ENCODE measurements at places on chromosomes 4 and X. TPM values are rescaled to one million over a fixed set of nuclear protein-coding genes. Genes with fewer than 3 reads are reported as not detected.
A peak's percentile ranks its signal among the peaks of the same experiment; 100 is the strongest.

Gene P2RY8
- total RNA-seq = 34.5 TPM

Gene TLR3
- total RNA-seq = not detected

Gene USP17L20
- not detected for total RNA-seq

Gene TLR1
- total RNA-seq = 0.67 TPM

Gene TBC1D9
- 0.07 TPM for total RNA-seq

Gene CITED1
- total RNA-seq = not detected

Gene UBE2A
- total RNA-seq = 60.6 TPM

Gene SGMS2
- total RNA-seq = 1.0 TPM

Gene ATP7A
- total RNA-seq = 6.6 TPM

GRCh38 chrX:119072744-119073143 is at the start of gene CT47C1:
TSS of gene CT47C1 (plus strand) at chrX:119072993. CDS start at chrX:119073226, 233 bp downstream.
- H3K4me1 ChIP-seq = no peaks in the 10 kb centered on the region
- H3K36me3 ChIP-seq = no peaks in the 10 kb centered on the region
- no peak within 1 kb of the TSS for H3K4me3 ChIP-seq
- DNase-seq = no peak
- no peak within 1 kb of the TSS for H3K27ac ChIP-seq
- H3K27me3 ChIP-seq = no peaks in the 10 kb centered on the region

GRCh38 chr4:181752516-181752915 is 490.7 kb upstream of the TENM3 start:
- no peak overlapping the region for H3K27ac ChIP-seq
- H3K36me3 ChIP-seq = no peaks in the 10 kb centered on the region
- H3K4me1 ChIP-seq = no peaks in the 10 kb centered on the region
- DNase-seq = no peak
- H3K27me3 ChIP-seq = no peaks in the 10 kb centered on the region

DNA sequence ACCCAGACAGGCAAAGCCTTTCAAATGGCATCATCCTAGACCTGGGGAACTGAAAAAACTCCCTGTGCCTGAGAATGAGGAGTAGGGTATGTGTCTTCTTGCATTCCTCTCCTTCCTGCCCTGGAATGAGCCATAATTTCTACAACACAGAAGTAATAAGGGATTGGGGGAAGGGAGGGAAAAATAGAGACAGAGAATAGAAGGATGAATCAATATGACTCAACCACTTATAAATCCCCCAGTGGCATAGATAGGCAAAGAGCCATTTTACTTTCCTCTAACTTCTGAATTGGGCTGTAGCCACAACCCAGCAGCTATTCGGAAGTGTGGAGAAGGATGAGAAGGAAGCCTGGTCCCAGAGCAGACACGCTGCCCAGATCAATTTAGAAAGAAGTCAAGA is 99.9 kb downstream of the NHS start:
- H3K36me3 ChIP-seq = no peaks in the 10 kb centered on the region
- H3K27me3 ChIP-seq = no peaks in the 10 kb centered on the region
- H3K4me1 ChIP-seq = no peaks in the 10 kb centered on the region
- no peak for DNase-seq
- H3K4me3 ChIP-seq = no peak overlapping the region

- no peak for DNase-seq
- H3K4me1 ChIP-seq = no peaks in the 10 kb centered on the region
- H3K27me3 ChIP-seq = no peaks in the 10 kb centered on the region
- no peaks in the 10 kb centered on the region for H3K36me3 ChIP-seq
- no peak overlapping the region for H3K27ac ChIP-seq
Measured at GRCh38 chr4:34851411-34851810, 1392.9 kb downstream of the ARAP2 start.

DNA sequence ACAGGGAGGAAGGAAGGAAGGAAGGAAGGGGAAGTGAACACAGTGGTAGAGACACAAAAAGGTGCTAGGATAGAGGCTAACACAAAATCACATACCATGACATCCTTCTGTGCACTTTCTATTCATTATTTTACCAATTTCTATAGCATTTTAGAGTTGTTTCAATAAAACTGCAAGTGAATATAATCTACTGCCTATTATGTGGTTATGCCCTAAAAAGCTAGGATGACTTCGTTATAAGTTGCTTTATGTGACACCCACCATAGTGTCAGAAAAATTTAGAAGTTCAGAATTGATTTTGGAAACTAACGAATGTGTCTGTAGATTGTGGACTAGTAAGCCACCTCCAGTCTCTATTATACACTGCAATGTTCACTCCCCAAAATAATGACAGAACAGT is 59.4 kb upstream of the EDNRA start:
- no peak overlapping the region for H3K4me3 ChIP-seq
- H3K36me3 ChIP-seq = no peaks in the 10 kb centered on the region
- no peaks in the 10 kb centered on the region for H3K27me3 ChIP-seq
- DNase-seq = no peak
- no peak overlapping the region for H3K27ac ChIP-seq

GRCh38 chrX:115332832-115333231 is 43.3 kb downstream of the LUZP4 start:
- H3K4me3 ChIP-seq = no peak overlapping the region
- H3K27me3 ChIP-seq = no peaks in the 10 kb centered on the region
- no peaks in the 10 kb centered on the region for H3K4me1 ChIP-seq

- H3K27ac ChIP-seq = no peak overlapping the region
- peaks cover 4% of the 10 kb centered on the region for H3K4me1 ChIP-seq
- H3K4me3 ChIP-seq = no peak overlapping the region
- H3K27me3 ChIP-seq = peaks cover 22% of the 10 kb centered on the region
- no peaks in the 10 kb centered on the region for H3K36me3 ChIP-seq
Measured at GRCh38 chr4:122003335-122003734, 51.5 kb upstream of the TRPC3 start.

GRCh38 chrX:155056877-155057792 is 13.8 kb downstream of the CMC4 start:
- peaks cover 26% of the 10 kb centered on the region for H3K36me3 ChIP-seq
- DNase-seq = peak; percentile 32
- peak overlapping the region; percentile 31 for H3K4me3 ChIP-seq
- H3K27ac ChIP-seq = peak overlapping the region; percentile 42
- peaks cover 25% of the 10 kb centered on the region for H3K4me1 ChIP-seq
- H3K27me3 ChIP-seq = no peaks in the 10 kb centered on the region

GRCh38 chr4:186727977-186728519 is 4.4 kb upstream of the FAT1 start:
- no peaks in the 10 kb centered on the region for H3K4me1 ChIP-seq
- no peak overlapping the region for H3K4me3 ChIP-seq
- H3K27ac ChIP-seq = no peak overlapping the region
- peaks cover 39% of the 10 kb centered on the region for H3K27me3 ChIP-seq

DNA sequence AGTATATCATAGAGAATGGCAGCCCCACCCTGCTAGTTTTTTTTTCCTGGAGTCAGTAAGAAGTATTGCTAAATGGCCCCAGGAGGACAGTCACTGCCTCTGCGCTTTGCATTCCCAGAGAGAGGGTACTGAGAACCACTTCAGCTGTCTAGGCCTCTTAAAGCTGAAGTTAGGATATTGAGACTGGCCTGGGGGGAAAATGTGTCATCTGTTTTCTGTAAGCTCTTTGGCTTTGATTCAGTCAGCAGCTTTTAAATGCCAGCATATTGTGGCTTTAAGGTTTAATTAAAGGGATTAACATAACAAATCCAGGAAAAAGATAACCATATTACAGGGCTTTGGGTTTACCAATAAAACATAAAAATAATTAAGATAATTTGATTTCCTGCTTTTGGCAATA is 852.0 kb downstream of the PCDH18 start:
- H3K27ac ChIP-seq = no peak overlapping the region
- no peak overlapping the region for H3K4me3 ChIP-seq
- no peaks in the 10 kb centered on the region for H3K36me3 ChIP-seq
- no peaks in the 10 kb centered on the region for H3K27me3 ChIP-seq
- no peak for DNase-seq

DNA sequence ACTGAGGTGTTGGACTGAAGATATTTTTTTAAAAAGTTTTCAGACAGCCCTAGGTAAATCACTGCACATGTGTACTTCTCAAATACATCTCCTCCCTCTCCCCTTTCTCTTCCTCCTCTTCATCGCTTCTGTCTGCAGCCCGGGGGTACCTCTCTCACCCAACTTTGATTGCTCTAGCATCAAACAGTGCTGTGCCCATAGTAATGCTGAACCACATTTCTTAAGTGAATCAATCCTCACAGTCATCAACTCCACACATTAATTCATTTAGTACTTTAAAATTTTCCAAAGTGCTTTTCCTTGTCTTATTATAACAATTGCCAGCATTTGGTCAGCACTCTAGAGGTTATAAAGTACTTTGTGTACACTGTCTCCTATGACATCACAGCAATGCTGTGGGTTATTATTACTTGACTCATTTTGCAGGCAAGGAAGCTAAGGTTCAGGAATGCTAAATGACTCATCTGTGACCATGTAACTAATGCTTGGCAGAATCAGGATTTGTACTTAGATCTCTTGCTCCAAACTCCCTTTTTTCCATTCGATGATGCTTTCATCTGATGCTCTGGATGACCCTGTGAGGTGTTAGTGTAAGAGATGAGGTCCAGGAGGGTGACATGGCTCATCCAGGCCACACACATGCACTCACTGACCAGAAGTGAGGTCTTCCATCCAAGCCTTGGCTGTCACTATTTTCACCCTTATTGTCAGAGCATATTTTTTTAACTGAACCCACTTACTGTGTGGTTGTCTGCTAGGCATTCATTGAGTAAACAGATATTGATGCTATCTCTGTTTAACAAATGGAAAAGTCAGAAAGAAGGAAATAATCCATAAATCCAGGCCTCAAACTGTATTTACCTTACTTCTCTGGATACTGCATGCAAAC is 58.8 kb downstream of the RHOH start:
- H3K4me3 ChIP-seq = peak overlapping the region; percentile 15
- peak overlapping the region; percentile 85 for H3K27ac ChIP-seq
- H3K4me1 ChIP-seq = peaks cover 52% of the 10 kb centered on the region
- H3K36me3 ChIP-seq = peaks cover 4% of the 10 kb centered on the region
- H3K27me3 ChIP-seq = no peaks in the 10 kb centered on the region

DNA sequence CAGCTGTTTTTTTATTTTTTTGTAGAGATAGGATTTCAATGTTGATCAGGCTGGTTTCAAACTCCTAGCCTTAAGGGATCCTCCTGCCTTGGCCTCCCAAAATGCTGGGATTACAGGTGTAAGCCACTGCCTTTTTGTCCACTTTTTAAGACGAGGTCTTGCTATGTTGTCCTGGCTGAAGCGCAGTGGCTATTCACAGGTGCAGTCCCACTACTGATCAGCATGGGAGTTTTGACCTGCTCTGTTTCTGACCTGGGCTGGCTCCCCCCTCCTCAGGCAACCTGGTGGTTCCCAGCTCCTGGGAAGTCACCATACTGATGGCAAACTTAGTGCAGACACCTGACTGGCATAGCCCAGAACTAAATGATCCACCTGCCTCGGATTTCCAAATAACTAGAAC is 2.3 kb upstream of the NSD2 start:
- DNase-seq = no peak
- H3K4me1 ChIP-seq = peaks cover 17% of the 10 kb centered on the region
- H3K36me3 ChIP-seq = peaks cover 10% of the 10 kb centered on the region
- H3K4me3 ChIP-seq = no peak overlapping the region
- H3K27me3 ChIP-seq = no peaks in the 10 kb centered on the region

- no peak overlapping the region for H3K27ac ChIP-seq
- H3K4me1 ChIP-seq = no peaks in the 10 kb centered on the region
- no peaks in the 10 kb centered on the region for H3K36me3 ChIP-seq
- H3K27me3 ChIP-seq = no peaks in the 10 kb centered on the region
- no peak overlapping the region for H3K4me3 ChIP-seq
Measured at GRCh38 chrX:21155916-21156315, 218.3 kb upstream of the CNKSR2 start.

- no peak for DNase-seq
- H3K27ac ChIP-seq = no peak overlapping the region
- no peaks in the 10 kb centered on the region for H3K27me3 ChIP-seq
- no peaks in the 10 kb centered on the region for H3K4me1 ChIP-seq
Measured at GRCh38 chr4:70426789-70427188, 29.0 kb downstream of the OPRPN start.

DNA sequence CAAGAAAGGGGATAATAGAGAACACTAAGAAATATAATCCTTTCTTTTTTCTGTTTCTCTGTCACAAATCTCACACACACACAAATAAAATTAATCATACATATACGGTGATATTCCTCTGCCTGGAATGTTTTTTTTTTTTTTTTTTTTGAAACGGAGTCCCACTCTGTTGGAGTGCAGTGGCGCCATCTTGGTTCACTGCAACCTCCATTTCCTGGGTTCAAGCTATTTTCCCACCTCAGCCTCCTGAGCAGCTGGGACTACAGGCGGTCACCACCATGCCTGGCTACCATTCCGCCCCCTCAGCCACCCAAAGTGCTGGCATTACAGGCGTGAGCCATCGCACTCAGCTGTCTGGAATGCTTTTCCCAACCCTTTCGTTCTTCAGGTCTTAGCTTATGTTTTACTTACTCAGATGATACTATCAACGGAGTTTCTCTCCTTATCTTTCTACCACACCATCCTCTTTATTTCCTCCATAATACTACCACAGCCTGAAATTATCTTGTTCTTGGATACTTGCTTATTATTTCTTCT is 69.3 kb downstream of the ANKRD17 start:
- DNase-seq = no peak
- no peaks in the 10 kb centered on the region for H3K27me3 ChIP-seq
- H3K27ac ChIP-seq = no peak overlapping the region
- peaks cover 34% of the 10 kb centered on the region for H3K36me3 ChIP-seq
- H3K4me1 ChIP-seq = peaks cover 13% of the 10 kb centered on the region

GRCh38 chrX:2464677-2465166 is 36.1 kb downstream of the DHRSX start:
- peaks cover under 1% of the 10 kb centered on the region for H3K36me3 ChIP-seq
- H3K4me1 ChIP-seq = no peaks in the 10 kb centered on the region
- no peaks in the 10 kb centered on the region for H3K27me3 ChIP-seq
- H3K4me3 ChIP-seq = no peak overlapping the region

DNA sequence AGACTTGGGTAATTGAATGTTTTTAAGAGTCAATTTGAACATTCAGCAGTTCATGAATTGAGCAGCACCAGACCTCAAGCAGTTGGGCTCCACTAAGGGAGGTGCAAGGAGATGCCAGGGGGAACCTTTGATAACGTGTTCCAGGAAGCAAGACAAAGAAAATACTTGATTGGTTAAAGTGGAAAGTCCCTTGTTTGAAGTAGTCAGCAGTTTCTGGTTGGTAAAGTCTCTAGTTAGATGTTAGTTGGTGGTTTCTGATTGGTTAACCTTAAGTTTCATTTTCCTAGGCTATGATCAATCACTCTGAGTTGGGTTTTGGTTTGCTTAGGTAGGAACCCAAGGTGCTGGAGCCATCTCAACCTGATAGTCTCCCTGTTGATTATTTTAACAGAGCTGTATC is 4.0 kb downstream of the HERC6 start:
- DNase-seq = peak; percentile 39
- H3K4me1 ChIP-seq = peaks cover 39% of the 10 kb centered on the region
- H3K27me3 ChIP-seq = no peaks in the 10 kb centered on the region
- H3K4me3 ChIP-seq = peak overlapping the region; percentile 9
- peaks cover 39% of the 10 kb centered on the region for H3K36me3 ChIP-seq
- H3K27ac ChIP-seq = peak overlapping the region; percentile 85

DNA sequence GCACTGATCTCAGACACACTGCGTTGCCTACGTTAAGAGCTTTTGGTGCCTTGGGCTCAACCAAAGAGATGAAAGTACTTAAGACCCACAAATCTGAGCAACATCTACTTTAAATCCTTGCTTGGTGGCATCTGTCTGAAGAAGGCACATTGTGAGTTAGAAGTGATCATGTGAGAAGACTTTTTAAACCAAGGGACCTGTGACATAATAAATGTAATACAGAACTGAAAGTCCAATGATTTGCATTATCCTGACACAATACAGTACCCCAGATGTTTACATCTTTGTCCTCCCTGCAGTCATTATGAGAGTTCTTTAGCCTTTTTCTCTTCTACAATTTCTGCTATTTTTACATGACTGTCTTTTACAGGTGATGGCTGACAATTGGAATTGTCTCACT is 96.7 kb upstream of the FTHL17 start:
- no peaks in the 10 kb centered on the region for H3K36me3 ChIP-seq
- no peak overlapping the region for H3K4me3 ChIP-seq
- H3K27me3 ChIP-seq = peaks cover 8% of the 10 kb centered on the region
- DNase-seq = no peak
